ENCODE measurements at places on chromosomes 13 and 19.
A peak's percentile ranks its signal among the peaks of the same experiment; 100 is the strongest.

GRCh38 chr13:50699874-50700663, 143.4 kb downstream of the DLEU7 start:
- no peak for DNase-seq

DNA sequence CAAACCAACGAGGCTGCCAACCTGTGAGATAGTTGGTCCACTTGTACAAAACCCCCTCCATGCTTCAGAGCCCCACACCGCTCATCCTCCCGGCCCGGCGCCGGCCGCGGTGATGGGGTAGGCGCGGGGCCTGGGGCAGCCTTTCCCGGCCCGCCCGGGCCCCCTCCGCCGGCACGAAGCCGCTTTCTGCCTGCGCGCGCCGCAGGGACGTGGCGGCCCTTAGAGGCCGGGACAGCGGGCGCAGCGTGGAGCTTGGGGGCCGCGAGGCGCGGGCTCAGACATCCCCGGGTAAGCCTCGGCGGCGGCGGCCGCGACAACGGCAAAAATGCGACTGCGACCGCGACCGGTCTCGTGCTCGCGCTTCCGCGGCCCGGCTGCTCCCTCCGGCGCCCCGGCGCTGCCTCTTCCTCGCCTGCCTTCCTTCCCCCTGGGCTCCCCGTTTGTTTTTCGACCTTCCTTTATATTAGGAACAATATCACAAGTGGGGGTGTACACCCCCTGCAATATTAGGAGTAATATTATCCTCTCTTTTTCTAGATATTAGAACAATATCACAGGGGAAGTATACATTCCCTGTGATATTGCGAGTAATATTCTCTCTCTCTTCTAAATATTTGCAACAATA, 53.9 kb upstream of the CEACAM21 start:
- DNase-seq, result no peak

- DNase-seq, result no peak
These were observed 24.9 kb downstream of the RHPN2 start for GRCh38 chr19:33039815-33040214.

- no peak for DNase-seq
These were observed 1739.6 kb downstream of the OLFM4 start for GRCh38 chr13:54768214-54768613.

DNA sequence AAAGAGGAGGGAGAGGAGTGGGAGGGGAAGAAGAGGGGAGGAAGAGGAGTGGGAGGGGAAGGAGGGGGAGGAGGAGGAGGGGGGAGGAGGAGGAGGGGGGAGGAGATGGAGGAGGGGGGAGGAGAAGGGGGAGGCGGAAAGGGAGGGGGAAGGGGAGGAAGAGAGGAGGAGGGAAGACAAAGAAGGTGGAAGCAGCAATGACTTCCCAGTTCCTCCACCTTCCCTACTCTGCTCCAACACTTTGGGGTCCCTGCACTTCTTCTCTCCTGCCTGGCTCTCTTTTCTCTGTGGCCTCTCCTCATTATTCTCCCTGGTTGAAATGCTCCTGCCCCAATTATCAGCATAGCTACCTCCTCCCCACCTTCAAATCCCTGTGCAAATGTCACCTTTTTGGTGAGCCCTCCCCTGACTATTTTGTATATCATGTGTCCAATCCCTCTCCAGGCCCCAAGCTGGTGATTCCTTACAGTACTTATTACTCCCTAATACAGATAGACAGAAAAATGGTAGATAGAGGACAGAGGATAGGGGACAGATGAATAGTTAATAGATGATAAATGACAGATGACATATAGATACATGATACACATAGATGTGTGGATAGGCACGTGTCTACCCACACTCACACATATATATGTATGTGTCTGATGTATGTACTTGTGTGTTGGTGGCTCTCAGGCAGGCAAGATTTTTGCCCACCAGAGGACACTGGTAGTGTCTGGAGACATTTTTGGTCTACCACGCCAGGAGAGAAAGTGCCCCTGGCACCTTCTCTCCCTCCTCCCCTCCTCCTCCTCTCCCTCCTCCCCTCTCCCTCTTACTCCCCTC, 25.2 kb downstream of the NLRP9 start:
- DNase-seq, result no peak

- no peak for DNase-seq
These were observed 1598.6 kb downstream of the SLITRK5 start for GRCh38 chr13:89269737-89270136.

GRCh38 chr13:112391746-112392145, 15.6 kb downstream of the SPACA7 start:
- no peak for DNase-seq

DNA sequence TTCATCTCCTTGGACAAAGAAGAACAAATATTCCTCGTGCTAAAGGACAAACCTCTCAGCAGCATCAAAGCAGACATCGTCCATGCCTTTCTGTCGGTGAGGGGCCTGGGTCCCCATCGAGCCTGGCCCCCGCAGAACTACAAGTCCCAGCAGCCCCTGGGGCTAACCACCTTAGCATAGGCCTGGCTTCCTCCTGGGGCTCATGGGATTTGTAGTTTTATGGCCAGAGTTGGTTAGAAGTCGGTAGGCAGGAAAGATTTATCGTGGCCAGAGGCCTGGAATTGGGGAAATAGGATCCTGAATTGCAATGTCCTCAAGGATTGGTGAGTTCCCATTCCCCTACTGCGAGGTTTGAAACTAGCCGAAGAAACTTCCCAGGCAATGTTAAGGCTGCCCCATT, 19.6 kb downstream of the TMEM150B start:
- peak; percentile 37 for DNase-seq

All from EL (cell line).